Stimulated activated CD4-positive, alpha-beta T cell treated with anti-CD3 and anti-CD28 coated beads, Interleukin-15, amount 100 ng/mL, for 48 hours (primary cell): ENCODE measurements at places on chromosomes 4 and X.
A peak's percentile ranks its signal among the peaks of the same experiment; 100 is the strongest.

- DNase-seq: no peak
Observed at GRCh38 chr4:48698029-48698971, 81.8 kb downstream of the FRYL start.

GRCh38 chr4:99856166-99856565 lies 38.1 kb downstream of the LAMTOR3 start:
- no peak for DNase-seq

GRCh38 chr4:186557486-186557885 lies 2.1 kb upstream of the MTNR1A start:
- DNase-seq: no peak

DNA sequence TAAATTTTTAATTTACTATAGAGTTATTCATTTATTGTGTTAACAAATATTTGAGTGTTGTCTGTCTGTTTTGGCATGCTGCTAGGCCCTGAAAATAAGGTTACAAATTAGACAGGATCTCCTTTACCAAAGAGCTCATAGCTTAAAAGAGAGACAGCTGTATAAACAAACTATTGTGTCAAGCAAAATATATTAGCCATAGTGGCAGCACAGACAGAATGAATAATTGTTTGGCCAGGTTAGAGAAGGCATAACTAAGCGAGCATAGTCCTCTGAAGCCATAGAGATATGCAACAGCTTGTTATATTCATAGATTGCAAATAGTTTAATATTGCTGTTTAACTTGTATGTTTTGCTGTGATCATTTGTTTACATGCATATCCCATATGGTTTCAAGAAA lies 66.7 kb upstream of the NDUFC1 start:
- DNase-seq: no peak

DNA sequence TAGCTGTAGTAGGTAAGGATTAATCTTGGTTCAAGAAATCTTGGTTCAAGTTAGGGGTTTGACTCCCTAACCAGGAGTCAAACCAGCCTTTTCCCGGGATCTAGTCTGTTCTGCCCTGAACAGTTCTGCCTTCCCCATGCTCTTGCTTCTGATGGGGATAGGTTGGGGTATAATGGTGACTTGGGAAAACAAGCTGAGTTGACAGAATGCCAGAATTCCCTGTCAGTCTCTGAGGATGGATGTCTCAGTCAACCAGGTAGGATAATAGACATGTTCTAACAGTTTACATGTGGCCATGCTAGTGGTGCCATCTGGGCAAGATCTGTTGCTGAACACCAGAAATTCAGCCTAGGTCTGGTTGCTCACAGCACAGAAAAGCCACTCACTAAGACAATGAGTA lies 51.4 kb downstream of the RAB40AL start:
- no peak for DNase-seq

DNA sequence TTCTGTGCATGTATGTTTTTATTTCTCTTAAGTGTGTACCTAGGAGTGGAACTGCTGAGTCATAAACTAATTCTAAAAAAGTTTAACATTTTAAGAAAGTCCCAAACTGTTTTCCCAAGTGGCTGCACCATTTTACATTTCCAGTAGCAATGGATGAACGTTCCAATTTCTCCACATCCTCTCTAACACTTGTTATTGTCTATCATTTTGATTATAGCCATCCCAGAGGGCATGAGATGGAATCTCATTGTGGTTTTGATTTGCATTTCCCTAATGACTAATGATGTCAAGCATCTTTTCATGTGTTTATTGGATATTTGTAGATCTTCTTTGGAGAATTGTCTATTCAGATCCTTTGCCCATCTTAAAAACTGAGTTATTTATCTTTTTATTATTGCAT lies 82.5 kb downstream of the PPEF1 start:
- DNase-seq: no peak

- DNase-seq: no peak
Observed at GRCh38 chr4:110106931-110107296, 91.5 kb downstream of the ELOVL6 start.

DNA sequence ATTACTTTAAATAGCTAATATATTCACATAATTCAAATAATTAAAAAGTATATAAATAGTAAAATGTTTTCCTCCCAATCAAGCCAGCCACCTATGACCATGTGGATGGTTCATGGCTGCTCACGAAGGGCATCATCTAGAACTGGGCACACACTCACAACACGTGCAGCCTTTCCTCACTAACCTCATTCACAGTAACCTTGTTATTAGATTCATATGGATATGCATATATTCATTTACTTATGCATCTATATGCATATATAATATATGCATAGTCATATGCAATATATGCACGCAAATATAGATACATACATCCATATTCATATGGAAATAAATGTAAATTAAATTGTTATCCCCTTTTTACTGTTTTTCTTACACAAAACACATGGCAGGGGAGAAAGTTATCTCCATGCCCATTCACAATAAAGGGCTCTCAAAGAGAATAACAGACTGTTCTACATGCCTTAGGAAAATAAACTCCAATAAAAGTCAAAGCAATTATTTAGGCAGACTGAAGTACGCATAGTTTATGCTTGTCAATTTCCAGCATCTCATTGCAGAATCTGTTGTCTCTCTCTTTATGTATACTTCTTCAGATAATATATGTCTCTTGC lies 163.9 kb upstream of the ADGRL3 start:
- no peak for DNase-seq

- DNase-seq: no peak
Observed at GRCh38 chr4:175062183-175062592, 144.0 kb downstream of the ADAM29 start.

GRCh38 chrX:73847991-73848390 lies 285.0 kb downstream of the CHIC1 start:
- DNase-seq: no peak

GRCh38 chrX:147322496-147322895 lies 508.0 kb upstream of the CXorf51A start:
- no peak for DNase-seq

- no peak for DNase-seq
Observed at GRCh38 chr4:67483868-67484602, 61.3 kb downstream of the CENPC start.

GRCh38 chr4:55117511-55117910 lies 7.9 kb downstream of the KDR start:
- no peak for DNase-seq

- DNase-seq: no peak
Observed at GRCh38 chr4:23737571-23737970, 152.3 kb downstream of the PPARGC1A start.

- no peak for DNase-seq
Observed at GRCh38 chrX:39816871-39817731, 280.7 kb downstream of the BCOR start.

DNA sequence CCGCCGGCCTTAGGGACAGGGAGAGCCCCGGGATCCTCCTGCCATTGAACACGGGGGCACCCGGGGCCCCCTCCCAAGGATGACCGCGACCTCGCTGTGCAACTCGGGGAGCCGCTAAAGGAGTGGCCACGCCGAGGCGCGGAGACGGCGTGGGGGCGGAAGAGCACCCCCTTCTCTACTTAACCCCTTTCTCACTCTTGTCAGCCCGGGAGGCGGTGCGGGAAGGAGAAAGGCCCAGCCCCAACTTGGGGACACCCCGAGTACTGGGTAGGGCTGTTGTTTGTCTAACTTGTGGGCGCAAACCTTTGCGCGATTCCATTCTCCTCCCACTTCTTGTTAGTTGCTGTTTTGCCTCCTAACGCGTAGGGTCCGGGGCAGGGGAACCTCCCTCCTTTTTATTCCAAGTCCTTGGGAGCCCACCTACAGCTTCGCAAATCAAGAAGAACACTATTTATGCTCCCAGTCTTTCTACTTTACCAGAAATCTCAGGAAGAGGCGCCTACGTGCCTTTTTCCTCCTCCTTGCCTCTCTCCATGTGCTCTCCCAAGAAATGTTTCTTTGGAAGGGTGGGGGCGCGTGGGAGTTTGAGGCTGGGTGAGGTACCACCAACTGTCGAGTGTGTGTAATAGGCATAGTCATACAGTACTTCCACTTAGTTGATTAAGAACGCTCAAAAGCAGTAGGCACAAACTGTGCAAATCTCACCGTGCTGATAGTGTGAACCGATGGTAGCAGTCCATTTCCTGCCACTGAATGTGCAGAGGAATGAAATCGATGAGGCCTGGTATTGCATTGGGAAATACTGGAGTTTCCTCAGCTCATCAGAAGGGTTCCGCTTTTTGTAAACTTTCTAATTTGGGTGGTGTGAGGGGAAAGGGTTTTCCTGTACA lies 813 bp downstream of the DIAPH2 start:
- peak; percentile 26 for DNase-seq

GRCh38 chr4:167079762-167080161 lies 154.5 kb downstream of the SPOCK3 start:
- no peak for DNase-seq

GRCh38 chr4:157888281-157888680 lies 284.5 kb downstream of the GASK1B start:
- DNase-seq: no peak

DNA sequence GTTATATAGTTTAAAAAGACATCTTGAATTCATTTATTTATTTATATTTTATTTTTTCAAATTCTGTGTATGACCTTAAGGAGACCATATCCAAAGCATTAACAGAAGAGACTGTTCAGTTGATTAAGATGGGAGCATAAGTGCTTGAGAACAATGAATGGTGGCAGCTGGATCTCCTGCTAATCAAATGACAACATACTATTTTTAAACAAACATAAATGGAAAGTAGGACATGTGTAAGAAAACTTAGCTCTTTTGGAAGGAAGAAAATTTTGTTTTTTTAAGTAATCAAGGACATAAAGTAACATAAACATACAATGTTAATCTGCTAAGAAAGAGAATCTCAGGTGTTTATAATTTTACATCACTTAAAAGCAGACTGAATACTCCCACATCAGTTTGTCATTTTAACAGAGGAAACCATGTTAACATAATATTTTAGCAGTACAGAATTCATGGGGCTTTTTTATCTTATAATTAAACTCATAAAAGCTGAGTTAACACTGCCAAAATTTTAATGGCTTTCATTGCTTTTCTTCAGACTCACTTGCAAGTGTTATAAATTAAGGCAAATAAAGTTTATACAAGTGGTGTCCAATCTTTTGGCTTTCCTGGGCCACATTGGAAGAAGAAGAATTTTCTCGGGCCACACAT lies 95.1 kb downstream of the MAD2L1 start:
- no peak for DNase-seq

DNA sequence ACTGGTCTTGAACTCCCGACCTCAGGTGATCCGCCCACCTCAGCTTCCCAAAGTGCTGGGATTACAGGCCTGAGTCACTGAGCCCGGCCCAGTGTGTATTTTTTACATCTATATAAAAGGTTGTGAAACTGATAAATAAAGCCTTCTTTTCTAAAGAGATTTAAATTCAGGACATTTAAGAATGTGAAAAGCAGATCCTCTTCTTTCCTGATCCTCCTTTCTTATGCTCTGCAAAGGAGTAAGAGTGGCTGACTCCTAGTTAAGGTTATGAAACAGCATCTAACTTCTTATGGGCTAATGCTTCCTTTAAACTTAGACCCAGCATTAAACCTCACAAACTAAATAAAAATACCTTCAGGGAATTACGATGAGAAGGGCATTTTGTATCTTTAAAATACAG lies 197.7 kb upstream of the MAB21L2 start:
- no peak for DNase-seq

DNA sequence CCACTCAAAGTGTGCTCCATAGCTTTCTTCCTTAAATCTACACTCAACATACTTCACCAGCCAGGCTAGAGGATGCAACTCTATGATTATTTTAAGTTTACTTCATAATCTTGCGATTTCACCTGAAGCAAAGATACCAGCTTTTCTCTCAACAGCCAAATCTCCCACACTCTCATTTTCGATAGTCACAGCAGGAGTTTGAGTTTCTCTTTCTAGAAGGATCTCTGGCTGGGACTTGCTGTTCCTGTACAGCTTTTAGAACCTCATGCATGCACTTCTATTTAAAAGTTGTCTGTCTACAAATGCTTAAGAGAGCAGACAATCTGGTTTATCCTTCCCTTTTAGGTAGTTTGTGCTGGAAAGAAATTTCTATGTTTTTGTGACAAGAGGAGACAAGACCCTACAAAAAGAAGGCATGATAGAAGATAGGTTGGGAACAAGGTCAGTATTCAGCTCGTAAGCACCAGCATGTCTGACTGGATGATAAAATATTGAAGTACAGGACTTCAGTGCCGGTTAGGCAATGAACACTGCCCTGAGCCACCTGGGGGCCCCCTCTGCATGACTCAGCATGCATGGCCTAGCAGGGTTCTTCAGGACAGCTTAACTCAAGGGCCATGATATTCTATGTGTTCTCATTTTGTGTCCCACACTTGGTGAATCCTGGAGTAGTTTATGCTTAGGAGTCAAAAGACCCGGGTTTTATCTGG lies 65.6 kb downstream of the ATXN3L start:
- DNase-seq: no peak

DNA sequence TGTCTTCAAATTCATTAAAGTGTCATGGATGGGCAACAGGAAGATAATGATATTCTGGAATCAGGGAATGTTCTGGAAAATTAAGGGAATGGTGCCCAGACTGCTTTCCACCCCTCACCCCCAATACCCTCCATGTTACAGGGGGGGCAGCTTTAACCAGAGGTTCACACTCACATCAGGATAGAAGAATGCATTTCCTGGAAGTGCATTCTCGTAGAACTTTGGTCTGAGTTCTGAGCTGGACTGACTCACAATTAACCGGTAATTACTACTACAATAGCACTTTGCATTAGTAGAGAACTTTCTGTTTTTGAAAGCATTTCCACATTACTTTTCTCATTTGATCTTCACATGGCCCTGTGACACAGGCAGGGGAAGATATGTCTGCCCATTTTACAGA lies 52.5 kb upstream of the SHISA3 start:
- no peak for DNase-seq

DNA sequence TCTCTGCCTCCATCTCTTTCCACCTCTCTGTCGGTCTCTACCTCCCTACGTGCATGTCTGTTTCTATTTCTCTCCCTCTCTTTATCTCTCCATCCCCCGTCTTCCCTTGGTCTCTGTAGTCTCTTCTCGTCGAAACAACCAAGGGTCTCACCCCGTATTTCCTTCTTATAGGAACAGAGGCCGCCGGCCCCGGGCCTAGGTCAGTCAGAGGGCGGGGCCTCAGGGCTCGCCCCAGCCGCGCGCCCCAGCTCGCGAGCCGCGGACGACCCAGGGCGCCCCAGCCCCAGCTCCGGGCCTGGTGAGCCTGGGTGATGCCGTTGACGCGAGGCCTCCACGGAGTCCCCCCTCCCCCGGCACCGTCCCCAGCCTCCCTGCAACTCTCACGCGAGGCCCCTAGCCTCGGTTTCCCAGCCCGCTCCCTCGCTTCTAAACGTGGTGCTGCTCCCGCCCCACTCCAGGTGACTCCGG lies 6.6 kb downstream of the TIMM17B start:
- DNase-seq: no peak

GRCh38 chr4:152805818-152806217 lies 26.1 kb downstream of the ARFIP1 start:
- DNase-seq: no peak

- no peak for DNase-seq
Observed at GRCh38 chr4:128323401-128323800, 35.8 kb upstream of the PGRMC2 start.

- DNase-seq: no peak
Observed at GRCh38 chrX:132634521-132634920, 145.7 kb upstream of the MBNL3 start.

- no peak for DNase-seq
Observed at GRCh38 chr4:37244583-37245390, at the start of gene NWD2. Gene NWD2, plus strand, starts transcription at chr4:37244743. Its CDS starts 325 bp downstream, at chr4:37245068.
